Neural crest cell (in vitro differentiated cells): ENCODE measurements at places on chromosomes 5 and 9.

GRCh38 chr9:82152181-82152580 lies 163.6 kb downstream of the SPATA31D1 start:
- DNase-seq, result no peak

- no peak for DNase-seq
Observed at GRCh38 chr9:33375841-33376321, 26.5 kb downstream of the AQP7 start.

- DNase-seq, result no peak
Observed at GRCh38 chr5:167513381-167513780, 778.1 kb upstream of the WWC1 start.

DNA sequence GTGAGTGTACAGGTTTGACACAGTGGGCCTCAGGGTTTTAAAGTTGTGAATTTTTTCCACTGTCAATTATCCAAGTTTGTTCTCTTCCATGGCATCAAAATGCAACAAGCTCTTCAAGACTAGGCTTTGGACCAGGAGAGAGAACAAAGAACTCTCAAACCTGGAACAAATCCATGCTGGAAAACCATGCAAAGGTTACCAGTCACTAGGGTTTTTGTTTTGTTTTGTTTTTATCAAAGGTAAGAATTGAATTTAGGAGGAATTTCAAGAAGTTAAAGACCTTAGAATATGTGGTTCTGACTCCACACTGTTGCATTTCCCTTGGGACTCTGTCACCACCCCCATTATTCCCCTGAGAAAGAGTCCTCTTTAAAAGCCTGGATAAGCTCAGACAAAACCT lies 191.1 kb upstream of the PIK3R1 start:
- no peak for DNase-seq

DNA sequence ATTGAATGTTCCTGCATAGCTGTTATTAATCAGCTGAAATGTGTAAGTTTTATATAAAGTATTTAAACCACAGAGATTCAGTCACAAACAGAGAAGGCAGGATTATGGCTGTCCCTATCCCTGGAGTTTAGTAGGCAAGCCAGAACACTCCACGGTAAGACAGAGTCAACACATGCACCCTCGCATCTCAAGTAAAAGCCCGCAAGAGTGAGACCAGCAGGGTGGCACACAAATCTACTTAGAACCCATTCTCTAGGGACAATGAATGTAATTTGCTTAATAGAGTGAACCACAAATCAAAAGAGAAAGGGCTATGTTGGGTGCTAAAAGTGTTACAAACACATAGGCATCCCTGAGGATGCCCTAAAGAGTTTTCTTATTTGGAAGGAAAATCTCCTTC lies 35.1 kb downstream of the LPAR1 start:
- no peak for DNase-seq

DNA sequence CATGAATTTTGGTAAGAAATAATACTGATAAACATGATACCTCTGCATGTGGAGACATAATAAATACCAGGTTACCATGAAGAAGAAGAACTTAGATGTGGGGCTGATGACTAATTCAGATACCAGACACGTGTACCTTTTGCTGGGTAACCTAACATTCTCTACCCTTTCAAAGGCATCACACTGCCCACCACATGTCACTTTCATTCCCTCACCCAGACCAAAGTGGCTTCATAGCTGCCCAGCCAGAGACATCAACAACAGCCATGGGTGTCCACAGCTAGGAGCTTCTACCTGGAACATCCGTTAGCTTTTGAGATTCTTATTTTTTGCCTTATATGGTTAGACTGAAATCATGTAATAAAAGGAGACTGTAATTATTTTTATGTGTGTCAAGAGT lies 396.8 kb downstream of the MED10 start:
- DNase-seq, result no peak

DNA sequence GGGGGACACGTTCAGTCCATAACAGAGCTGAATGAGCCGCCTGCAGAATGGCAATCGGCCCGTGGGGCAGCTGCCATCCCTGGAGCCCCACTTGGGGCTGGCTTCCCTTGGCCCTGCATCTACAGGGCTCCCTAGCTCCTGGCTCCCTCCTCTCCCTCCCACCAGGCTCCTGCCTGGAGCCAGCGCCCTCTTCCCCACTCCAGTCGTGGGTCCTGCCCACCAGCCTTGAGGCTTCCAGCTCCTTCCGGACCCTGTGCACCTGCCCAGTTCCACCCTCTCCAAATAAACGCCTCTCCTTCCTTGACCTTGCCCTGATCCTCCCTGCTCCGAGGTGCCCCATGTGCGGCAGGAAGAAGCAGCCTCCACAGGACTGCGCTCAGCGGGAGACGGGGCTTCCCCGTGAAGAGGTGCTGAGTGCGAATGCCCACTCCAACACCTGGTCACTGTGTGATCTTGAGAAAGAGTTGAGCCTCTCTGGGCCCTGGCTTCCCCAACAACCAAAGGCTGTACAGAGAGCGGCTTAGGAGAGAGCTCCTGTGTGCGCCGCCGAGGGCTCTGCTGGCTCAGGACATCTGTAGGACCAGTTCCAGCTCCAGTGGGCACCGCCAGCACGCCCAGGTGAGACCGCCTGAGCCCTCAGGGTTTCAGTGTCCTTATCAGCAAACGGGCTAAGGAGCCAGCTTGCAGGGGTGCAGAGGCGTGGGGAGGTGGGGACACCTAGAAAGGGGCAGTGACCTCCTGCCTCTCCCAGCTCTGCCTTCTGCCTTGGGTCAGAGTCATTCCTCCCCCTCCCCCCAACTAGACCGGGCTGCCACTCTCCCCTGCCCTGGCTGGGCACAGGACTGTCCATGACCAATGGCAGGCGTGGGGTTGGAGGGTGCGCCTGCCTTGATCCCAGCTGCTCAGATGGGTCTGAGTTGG lies 12.1 kb downstream of the C9orf50 start:
- no peak for DNase-seq

DNA sequence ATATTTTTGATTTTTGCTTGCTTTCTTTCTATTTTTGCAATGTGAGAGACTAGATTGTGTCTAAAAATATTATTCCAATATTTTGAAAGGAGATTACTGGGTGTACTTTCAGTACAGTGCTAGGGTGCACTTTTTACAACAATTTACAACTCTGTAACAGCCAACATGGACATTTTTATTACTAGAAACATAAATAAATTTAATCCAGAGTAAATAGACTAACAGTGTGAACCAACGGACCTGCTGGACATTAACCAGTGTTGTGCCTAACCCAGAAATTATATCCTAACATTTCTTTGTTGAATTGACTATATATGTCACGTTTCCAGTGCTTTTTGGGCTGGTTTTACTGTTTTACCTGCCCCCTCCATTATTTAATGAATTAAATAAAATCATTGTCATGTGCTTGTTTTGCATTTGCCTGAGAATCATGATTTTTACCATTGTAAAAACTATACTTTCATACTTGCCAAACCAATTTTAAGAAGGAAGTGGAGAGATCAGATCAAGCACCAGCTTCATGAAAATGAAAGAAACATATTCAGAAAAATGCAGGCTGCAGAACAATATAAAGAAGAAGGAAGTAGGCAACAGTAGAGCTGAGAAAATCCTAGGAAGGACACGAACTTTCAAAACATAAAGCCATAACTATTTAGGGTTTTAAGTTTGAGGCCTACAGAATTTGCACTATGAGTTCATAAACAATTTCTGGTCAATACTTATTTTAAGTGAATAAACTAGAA lies 400.8 kb upstream of the PIK3R1 start:
- no peak for DNase-seq

DNA sequence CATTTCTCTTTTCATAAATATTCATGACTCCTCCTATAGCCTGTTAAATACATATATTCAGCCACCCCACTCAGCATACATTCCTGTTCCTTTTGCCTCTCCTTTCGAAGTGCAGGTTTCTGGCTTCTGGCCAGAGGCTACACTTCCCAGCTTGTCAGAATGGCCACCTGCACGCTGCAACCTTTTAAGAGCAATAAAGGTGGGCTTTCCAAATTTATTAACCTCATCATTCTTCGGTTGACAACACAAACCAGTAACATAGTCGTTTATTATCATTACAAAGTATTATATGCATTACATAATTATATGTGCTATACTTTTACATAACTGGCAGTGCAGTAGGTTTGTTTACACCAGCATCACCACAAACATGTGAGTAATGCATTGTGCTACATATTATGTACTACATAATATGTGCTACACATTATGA lies 16.5 kb upstream of the TMEM171 start:
- DNase-seq, result no peak

DNA sequence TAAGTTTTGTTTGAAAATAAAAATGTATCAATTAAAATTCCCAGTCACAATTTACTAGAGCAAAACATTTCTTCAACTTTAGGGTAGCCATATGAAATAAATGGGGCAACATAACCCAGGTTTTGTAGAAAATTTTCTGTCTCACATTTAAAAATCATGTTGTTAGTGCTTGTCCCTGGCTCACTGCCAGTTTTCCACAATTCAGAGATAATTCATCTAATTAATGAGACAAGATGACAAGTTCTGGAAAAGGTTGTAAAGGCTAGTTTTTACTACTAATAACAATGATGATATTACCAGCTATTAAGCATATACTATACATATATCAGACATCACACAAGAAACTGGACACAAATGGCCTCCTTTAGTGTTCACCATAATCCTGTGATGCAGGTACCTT lies 45.9 kb downstream of the MEGF9 start:
- DNase-seq, result no peak

- DNase-seq, result no peak
Observed at GRCh38 chr9:112009656-112010055, 113.0 kb downstream of the UGCG start.

- no peak for DNase-seq
Observed at GRCh38 chr5:148972396-148972795, 90.5 kb downstream of the SH3TC2 start.

DNA sequence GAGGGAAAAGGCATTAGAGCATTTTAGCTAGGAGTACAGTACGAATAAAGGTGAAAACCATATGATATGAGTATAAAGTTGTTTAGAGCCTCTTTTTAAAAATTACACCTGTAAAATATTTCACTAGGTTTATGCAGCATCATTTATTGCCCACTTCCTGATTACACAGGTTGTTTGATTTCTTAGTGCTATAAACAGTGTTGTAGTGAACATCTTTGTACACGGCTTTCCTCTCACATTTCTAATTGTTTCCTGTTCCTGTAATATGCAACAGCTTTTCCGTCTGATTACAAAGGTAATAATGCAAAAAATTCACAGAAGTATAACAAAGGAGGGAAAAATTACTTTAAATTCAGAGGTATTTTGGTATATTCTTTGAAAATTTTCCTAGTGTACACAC lies 13.0 kb downstream of the STOM start:
- no peak for DNase-seq

DNA sequence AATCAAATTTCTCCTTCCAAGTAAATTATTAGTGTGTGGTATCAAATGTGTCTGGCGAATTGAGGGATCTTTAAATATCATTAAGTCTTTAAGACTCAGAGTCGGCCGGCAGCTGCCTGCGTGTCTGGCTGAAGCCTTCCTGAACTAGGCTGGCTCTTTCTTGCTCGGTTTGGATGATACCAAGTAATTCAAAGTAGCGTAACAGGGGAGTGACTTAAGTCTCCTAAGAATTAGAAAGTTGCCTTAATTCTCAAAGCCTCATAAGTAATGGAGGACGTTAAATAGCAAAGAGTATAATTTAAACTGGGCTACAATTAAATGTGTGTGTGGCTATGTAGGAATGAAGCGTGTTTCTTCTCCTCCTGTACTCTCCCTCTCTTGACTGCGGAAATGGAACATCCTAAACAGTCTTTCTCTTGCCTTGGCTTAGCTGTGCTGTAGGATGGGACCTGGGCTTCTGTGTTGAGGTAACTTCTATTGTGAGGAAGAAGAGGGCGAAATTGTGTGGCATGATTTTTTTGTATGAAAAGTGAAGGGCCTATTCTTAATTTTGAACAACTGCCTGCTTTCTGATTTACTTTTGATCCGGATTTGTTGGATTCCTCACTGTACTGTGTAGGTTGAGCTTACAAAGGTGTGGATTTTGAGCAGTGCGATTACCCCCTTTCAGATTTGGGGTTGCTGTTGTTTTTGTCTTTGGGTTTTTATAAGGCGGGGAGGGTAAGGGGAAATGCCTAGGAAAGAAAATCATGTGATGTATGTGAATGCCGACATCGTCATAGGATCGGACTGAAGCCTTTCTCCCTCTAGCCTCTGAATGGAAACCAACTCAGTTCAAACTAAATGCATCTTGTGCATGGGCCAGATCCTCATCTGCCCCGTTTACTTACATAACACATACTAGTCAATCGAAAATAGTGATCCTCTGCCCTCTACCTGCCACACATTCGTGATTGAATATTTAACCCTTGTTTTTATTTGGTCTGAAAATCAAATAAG lies 29.9 kb downstream of the CPEB4 start:
- peak; percentile 17 for DNase-seq

DNA sequence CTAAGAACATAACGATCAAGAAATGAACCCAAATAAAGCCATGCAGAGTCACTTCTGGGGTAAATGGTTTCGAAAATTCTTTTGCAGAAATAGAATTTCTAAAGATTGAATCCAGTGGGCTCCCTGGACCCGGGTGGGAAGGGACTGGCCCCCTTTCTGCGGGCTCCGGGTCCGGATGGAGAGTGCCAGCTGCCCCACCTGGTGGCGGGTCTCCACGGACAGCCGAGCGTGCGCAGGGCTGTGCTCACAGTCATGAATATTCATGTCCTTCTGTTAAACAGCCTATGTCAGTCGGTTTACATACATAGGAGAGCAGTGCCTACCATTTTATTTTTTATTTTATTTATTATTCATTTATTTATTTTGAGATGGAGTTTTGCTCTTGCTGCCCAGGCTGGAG lies 4.7 kb upstream of the PPP1R26 start:
- peak; percentile 65 for DNase-seq

- DNase-seq, result no peak
Observed at GRCh38 chr5:50808406-50808805, 142.0 kb downstream of the PARP8 start.

- peak; percentile 5 for DNase-seq
Observed at GRCh38 chr9:110579862-110580219, 300 bp upstream of the SVEP1 start.

DNA sequence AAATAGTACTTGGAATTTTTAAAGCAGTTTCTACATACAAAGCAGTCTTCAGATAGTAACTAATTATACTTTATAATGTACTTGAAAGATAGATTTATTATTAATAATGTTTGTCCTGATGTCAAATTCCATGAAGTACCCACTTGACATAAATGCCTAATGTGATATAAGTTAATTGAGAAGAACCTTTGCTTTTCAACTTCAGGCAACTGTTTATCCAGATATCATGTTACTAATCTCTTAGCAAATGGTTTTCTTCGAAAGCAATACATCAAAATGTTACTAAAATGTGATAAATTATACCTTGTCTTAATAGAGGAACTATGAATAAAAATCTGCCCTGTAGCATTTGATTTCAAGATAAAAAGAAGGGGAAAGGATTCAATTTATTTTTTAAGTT lies 146.8 kb upstream of the FBXL17 start:
- DNase-seq, result no peak
